ENCODE measurements at places on chromosomes 3 and 15. TPM values are rescaled to one million over a fixed set of nuclear protein-coding genes. Genes with fewer than 3 reads are reported as not detected.
A peak's percentile ranks its signal among the peaks of the same experiment; 100 is the strongest.

GRCh38 chr3:59608356-59608755 is 558.5 kb upstream of the CFAP20DC start:
- no peak for DNase-seq

DNA sequence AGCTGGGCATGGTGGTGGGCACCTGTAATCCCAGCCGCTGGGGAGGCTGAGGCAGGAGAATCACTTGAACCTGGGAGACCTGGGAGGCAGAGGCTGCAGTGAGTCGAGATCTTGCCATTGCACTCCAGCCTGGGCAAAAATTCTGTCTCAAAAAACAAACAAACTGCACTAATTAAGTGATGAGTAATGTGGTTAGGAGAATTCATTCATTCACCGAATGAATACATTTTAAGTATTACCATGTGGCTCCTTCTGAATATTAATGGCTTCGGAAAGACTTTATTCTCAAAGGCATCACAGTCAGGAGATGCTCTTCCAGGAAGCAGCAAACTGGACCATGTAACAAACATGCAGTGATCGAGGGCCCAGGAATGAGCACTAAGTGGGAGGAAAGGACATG is 23.6 kb downstream of the SPTSSB start:
- no peak for DNase-seq

The FBXL22 gene
- 2.4 TPM for total RNA-seq

GRCh38 chr3:127008236-127008635 is 25.3 kb downstream of the PLXNA1 start:
- DNase-seq = no peak

DNA sequence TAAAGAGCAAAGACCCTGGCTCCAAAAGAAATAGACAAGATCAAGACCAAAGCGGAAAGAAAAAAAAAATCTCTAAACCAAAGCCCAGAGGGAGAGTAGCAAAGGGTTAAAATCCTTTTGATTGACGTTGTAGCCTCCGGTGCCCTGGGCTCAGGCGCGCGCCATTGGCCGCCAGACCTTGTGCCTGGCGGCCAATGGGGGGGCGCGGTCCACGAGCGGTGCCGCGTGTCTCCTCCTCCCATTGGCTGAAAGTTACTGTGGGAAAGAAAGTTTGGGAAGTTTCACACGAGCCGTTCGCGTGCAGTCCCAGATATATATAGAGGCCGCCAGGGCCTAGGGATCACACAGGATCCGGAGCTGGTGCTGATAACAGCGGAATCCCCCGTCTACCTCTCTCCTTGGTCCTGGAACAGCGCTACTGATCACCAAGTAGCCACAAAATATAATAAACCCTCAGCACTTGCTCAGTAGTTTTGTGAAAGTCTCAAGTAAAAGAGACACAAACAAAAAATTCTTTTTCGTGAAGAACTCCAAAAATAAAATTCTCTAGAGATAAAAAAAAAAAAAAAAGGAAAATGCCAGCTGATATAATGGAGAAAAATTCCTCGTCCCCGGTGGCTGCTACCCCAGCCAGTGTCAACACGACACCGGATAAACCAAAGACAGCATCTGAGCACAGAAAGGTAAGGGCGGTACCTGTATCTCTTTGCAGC is at the start of gene HES1:
Gene HES1, plus strand, starts transcription at position 343 of the 713 bp plus-strand sequence. Its CDS starts 233 bp downstream, at position 576.
- DNase-seq = peak; percentile 15

DNA sequence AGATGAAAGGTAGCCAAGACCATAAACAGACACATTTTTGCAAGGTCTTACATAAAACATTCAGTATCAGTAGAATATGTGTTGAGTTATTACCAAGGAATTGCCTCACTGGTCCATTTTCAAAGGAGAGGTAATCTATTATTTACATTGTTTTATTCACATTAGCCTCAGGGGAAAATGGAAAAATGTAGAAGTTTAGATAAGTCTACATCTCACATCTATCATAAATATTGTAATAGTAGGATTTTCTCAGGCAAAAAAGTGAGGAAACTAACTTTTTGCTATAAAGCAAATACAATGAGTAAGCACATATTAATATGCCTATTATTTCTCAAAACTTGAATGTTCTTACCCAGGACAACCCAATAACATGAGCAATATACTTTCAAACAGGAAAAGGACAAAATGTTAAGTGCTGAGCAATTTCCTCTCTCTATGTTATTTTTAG is 184.6 kb upstream of the AGTR1 start:
- no peak for DNase-seq

The KLHL40 gene
- total RNA-seq = not detected

DNA sequence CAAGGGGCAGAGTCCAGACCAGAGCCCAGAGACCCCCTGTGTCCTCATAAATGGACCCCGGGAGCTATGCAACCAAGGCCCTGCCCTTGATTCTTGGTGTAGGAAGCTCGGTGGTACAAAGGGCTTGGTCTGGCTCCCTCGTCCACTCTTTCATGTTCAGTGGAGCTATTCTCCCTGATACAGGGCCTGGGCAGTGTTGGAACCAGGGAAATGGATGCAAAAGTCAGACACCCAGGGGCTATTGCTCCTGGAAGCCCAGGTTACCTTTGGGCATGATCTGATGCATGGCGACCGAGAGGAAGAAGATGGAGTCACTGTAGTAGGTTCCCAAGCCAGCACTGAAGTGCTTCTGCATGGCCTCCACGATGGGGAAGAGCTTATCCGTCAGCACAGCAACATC is 44.5 kb downstream of the XXYLT1 start:
- peak; percentile 2 for DNase-seq

The BCHE gene
- total RNA-seq = 7.3 TPM

The PLA2G4E gene
- not detected for total RNA-seq

DNA sequence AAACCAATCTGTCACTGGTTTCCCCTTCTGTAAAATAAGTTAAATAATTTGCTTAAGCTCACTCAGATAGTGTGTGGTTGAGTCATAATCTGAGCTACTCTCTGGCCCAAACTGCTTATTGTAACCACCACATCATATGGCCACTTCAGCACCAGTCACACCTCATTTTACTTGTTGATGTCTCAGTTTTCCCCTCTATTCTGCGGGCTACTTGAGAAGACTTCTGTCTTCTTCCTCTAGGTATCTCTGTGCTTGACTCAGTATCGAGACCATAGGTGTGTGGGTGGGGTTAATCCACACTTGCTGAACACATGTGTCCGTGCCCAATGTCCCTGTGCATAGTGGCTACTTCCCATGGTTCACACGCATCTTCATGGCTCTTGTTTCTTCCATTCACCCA is 32.9 kb downstream of the CRYGS start:
- DNase-seq = no peak
